SHP77 (cell line): ENCODE measurements at places on chromosomes 2 and 18.

DNA sequence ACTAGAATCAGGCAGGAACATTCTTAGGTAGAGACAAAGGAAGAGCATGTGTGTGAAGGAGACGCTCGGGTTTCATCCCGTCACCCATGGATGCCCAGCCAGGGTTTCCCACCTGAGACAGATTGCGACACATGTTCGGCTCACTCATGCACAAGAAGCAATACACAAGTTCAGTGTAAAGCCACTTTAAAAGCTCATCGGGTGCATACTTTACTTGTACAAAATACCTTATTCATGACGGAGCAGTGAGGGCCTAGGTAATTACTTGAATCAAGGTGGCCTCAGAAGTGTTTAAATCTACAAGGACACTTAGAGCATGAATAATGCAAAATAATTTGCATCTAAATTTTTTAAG, 42.0 kb downstream of the ZEB2 start:
- DNase-seq = no peak

DNA sequence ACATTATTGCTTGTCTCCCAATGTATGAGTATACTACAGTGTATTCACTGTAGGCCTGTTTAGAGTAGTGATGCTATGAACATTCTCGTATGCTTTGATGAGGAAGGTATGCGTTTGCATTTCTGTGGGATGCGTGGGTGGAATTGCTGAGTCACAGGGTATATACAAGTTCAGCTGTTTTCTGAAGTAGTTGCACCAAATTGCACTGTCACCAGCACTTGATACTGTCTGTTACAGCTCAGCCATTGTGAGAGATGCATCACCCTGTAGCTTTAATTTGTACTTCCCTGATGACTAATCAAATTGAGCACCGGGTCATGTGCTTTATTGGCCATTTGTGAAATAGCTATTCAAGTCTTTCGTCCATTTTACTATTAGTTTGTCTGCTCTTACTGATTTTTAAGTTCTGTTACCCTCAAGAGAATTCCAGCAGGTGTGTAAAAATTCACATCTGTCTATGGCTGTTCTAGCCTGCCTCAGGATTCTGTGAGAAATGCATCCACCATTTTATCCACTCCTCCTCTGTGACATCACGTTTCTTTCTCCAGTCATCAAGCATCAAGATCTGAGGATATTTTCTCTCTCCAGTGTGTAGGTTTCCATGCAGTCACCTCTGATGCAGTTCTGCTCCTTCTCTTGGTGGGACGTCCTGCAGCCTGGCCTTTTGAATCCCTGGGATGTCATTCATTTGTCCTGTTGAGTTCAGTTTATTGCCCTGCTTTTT, 72.5 kb downstream of the DGKD start:
- DNase-seq = no peak

GRCh38 chr2:233021771-233022170, 8.7 kb upstream of the NGEF start:
- DNase-seq = no peak

DNA sequence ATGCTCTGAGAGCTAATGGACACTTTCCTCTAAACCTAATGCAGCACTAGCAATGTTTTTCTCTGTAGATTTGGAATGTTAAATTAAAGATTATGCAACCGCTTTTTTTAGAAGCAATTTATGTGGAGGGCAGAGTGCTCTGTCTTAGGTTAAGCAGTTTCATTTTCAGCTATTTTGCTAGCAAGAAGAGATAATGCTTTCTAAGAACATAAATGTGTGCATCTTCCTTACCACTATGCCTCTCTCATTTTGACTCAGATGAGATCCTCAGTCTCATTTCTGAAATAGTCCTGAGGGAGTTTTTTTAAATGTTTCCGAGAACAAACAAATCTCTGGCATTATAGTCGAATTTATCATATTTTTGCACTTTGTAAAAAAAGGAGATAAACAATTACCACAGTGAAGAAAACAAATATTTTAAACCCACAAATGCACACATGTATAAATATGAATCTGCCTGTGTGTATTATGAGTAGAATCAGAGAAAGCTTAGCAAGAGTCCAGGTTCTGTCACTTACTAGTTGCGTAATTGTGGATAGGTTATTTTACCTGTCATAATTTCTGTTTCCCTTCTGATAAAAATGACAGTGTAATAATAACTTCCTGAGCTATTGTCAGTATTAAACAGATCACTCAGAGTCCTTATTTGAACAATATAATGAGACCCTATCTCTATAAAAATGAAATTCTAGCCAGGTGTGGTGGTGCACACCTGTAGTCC, 207.7 kb upstream of the CRIM1 start:
- DNase-seq = no peak

GRCh38 chr18:48123324-48123723, 192.9 kb upstream of the SMAD2 start:
- DNase-seq = no peak

GRCh38 chr2:137228566-137228965, 463.2 kb downstream of the THSD7B start:
- DNase-seq = no peak

DNA sequence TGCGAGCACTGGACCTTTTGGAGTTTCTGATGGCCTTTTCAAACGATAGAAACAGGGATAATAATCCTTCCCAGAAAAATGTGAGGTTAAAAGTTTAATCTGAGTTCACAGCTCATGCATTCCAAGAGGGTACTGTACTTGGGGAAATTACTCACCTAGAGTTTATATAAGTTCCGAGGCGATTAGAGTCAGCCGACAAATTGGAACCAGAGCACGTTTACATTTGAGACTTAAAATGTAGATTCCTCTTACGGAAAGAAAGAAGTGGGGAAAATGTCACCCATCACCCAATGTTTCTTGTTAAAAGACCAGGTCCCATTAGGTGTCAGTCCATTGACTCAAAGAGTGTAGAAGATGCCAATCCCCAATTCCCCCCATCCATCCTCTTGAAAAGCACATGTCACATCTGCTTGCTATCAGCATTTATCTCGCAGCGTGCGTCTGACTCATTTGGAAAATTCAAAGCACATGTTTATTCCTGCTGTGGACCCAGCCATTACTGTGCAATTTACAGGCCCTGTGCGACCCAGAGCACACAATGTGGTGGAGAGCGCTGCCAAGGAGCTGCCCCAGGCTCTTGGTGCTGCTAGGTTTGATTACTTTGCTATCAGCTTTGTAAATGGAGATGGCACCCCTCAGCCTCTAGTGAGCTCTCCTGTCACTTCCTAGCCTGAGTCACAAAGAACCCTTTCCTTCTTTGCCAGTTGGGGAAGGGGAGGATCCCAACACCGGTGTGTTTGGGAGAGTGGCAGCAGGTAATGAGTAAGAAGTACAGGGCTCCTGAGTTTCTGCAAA, 104.8 kb downstream of the COLEC12 start:
- no peak for DNase-seq

DNA sequence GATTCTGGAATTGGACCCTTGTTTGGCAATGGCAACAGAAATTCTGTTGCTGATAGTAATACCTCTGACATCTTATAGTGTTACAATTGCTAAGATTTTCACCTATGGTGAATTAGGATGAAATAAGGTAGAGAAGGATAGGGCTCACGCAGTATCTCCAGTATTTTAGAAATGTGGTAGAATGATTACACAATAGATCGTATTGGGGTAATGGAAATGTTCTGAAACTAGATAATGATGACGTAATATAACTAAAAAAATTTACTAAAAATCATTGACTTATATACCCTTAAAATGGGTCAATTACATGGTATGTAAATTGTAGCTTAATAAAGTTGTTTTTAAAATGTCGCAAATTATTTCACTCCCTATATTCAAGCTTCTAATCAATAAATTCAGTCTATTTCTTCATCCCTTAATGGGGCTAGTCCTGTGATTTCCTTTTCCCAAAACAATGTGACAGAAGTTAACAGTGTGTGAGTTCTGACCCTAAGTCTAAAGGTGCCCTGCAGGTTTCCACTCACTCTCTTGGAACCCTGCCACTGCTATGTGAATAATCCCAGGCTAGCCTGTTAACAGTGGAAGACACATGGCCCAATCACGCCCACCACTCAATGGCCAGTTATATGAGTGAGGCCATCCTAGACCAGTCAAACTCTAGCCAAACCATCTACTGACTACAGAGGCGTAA, 31.2 kb downstream of the USP37 start:
- DNase-seq = no peak

DNA sequence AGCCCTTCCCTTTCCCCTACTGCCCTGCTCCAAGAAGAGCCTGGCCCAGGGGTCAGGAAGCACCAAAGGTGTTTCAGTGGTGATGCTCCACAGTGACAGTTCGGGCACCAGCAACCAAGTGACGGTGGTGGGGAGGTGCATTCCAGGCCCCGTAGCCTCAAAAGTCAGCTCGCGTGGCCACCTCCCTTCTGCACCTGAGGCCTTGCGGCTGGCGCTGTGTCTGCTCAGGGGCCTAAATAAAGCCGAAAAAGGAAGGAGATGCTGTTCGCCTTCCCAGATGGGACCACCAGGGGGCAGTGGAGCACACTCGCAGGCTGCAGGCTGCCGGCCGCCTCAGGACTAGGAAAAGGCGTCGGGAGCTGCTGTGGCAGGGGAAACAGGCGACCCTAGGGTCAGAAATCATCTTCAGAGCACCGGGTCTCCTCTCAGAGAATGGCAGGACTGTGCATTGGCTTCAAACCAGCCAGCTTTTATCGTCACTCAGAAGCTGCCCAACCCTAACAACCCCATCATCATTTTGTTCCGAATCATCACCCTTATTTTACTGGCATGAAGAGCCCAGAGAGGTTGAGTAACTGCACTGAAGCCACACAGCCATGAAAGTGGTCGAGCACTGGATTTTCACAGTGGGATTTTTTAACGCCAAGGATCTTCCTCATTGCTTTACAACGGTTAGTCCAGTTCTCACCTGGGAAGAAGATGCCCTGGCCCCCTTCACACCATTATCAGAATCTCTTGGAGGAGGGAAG, 213.0 kb upstream of the CELF4 start:
- peak; percentile 54 for DNase-seq
